Activated naive CD8-positive, alpha-beta T cell treated with anti-CD3 and anti-CD28 coated beads, Interleukin-2, amount 10 ng/mL, durations not matched to agents 7 days and 5 days (primary cell): ENCODE measurements at places on chromosomes 7 and 10.

DNA sequence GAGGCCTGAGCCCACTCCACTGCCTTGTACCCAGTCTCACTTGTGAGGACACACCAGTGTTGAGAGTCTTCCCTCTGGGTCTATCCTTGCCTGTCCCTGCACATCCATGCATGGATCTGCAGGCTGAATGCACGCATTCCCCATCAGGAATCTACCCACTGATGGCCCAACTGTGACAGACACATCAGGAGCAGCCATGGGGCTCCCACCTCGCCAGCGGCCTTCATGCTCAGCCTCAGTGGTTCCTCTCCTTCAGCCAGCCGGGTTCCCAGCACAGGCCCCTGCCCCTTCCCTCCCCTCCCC is 21.3 kb downstream of the ANTXRL start:
- H3K4me3 ChIP-seq: no peak overlapping the region
- no peaks in the 10 kb centered on the region for H3K4me1 ChIP-seq

DNA sequence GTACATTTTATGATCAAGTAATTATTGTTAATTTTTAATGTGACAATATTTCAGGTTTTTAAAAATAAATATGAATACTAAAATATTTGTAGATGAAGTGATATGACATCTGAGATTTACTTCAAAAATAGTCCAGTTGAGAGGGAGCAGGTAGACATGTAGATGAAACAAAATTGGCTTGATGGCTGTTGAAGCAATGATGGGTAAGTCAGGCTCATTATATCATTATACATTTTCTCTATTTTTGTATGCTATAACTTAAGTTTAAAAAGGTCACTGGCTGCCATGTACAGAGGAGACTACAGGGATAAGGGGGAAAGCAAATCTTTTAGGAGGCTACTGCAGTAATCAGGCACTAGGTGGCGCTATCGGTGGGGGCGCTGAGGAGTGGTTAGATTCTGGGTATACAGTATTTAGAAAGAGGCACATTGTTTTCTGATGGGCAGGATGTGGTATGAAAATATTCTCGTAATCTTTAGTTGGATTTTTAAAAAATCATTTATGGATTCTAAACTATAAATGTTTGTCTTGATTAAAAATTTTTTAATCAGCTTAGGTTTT is 189.8 kb upstream of the IMMP2L start:
- no peak overlapping the region for H3K4me3 ChIP-seq
- peaks cover 7% of the 10 kb centered on the region for H3K27me3 ChIP-seq
- H3K36me3 ChIP-seq: no peaks in the 10 kb centered on the region

DNA sequence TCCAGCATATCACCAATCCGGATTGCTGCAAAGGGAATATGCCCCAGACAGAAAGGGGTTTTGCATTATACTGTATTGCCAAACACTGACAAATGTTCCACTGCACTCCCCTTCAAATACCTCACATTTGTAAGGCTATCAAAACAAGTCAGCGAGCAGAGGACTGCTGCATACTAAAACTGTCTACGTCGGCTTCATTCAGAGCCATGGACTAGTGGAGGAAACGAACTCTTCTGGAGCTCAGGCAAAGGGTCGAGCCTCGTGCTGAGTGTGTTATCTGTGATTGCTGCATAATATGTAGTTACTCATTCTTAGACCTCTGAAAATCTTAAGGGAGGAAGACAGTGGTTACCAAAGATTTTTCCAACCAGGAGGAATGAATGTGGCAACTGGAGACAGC is 200.2 kb downstream of the DYNC1I1 start:
- no peak for DNase-seq
- H3K27ac ChIP-seq: no peak overlapping the region
- no peaks in the 10 kb centered on the region for H3K4me1 ChIP-seq
- H3K36me3 ChIP-seq: no peaks in the 10 kb centered on the region
- H3K27me3 ChIP-seq: peaks cover 2% of the 10 kb centered on the region
- no peak overlapping the region for H3K4me3 ChIP-seq

DNA sequence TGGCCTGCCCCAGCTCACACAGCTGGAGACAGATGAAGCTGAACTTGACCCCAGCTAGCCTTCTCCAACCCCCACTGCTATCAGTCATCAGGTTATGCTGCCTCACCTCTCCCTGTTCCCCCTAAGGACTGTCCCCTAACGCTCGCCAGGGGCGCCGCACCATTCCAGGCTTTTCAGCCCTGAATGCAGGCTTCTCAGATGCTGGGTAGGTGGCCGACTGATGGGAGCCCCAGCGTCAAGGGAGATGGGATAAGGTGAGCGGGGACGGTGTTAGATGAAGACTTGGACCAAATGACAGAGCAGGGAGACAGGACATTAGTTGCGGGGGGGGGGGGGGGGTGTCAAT is 15.8 kb upstream of the OPALIN start:
- H3K4me1 ChIP-seq: peaks cover 5% of the 10 kb centered on the region
- H3K36me3 ChIP-seq: no peaks in the 10 kb centered on the region
- DNase-seq: no peak
- peaks cover 5% of the 10 kb centered on the region for H3K27me3 ChIP-seq
- H3K4me3 ChIP-seq: peak overlapping the region; percentile 67

- no peaks in the 10 kb centered on the region for H3K36me3 ChIP-seq
- H3K4me1 ChIP-seq: peaks cover 5% of the 10 kb centered on the region
- H3K27me3 ChIP-seq: peaks cover 8% of the 10 kb centered on the region
- DNase-seq: no peak
Measured at GRCh38 chr7:151114151-151115090, 28.1 kb downstream of the AGAP3 start.

DNA sequence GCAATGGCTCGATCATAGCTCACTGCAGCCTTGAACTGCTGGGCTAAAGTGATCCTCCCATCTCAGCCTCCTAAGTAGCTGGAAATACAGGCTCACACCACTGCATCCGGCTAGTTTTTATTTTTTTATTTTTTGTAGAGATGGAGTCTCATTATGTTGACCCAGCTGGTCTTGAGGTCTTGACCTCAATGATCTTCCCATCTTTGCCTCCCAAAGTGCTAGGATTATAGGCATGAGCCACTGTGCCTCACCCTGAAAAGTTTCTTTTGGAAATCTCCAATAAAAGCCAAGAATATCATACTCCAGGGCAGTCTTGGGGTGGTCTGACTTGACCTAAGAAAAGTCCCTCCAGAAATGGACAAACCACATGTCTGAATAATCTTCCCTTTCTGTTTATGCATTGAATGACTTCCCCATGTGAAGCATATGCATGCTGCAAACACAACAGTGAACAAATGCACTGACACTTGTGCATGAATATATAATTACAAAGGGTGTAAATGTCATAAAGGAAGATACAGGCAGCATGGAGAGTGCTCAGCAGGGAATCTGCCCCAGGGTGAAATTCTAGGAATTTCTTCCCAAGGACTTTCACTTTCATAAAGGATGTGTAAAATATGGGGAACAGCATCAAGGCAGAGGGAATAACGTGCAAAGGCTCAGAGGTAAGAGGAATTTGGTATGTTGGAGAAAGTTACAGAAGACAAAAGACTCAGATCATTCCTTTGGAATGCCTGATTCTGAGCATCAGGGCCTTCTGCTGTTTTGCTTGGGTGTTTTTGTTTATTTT is 142.4 kb upstream of the LYZL1 start:
- H3K27me3 ChIP-seq: peaks cover 9% of the 10 kb centered on the region
- DNase-seq: no peak
- H3K27ac ChIP-seq: no peak overlapping the region
- H3K36me3 ChIP-seq: no peaks in the 10 kb centered on the region
- H3K4me3 ChIP-seq: no peak overlapping the region
- no peaks in the 10 kb centered on the region for H3K4me1 ChIP-seq

DNA sequence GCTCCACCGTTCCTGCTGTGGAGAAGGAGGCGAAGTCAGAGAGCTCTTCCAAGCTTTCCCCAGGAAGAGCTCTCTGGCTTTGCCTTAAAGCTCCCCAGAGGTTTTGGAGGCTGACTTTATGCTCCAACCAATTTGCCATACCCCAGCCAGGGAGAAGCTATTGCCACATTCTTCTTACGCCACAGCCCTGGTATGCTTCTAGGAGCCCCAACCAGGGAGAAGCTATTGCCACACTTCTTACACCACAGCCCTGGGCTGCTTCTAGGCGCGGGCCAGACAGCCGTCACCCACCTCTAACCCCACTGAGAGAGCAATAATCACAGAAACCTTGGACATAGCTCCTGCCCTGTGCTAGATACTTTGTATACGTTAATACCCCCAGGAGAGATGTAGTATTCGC is 951 bp downstream of the ELOVL3 start:
- no peaks in the 10 kb centered on the region for H3K36me3 ChIP-seq
- H3K4me1 ChIP-seq: peaks cover 18% of the 10 kb centered on the region
- DNase-seq: no peak
- H3K27me3 ChIP-seq: peaks cover 53% of the 10 kb centered on the region
- no peak overlapping the region for H3K27ac ChIP-seq
- peak overlapping the region; percentile 10 for H3K4me3 ChIP-seq

- H3K27ac ChIP-seq: no peak overlapping the region
- H3K36me3 ChIP-seq: no peaks in the 10 kb centered on the region
- H3K4me1 ChIP-seq: no peaks in the 10 kb centered on the region
- DNase-seq: no peak
Measured at GRCh38 chr10:9811601-9812000, 1206.1 kb upstream of the CELF2 start.

- no peak for DNase-seq
- H3K4me1 ChIP-seq: peaks cover 36% of the 10 kb centered on the region
- H3K4me3 ChIP-seq: no peak overlapping the region
- no peaks in the 10 kb centered on the region for H3K27me3 ChIP-seq
- H3K27ac ChIP-seq: peak overlapping the region; percentile 60
- H3K36me3 ChIP-seq: peaks cover 58% of the 10 kb centered on the region
Measured at GRCh38 chr10:88901984-88902789, 22.1 kb downstream of the STAMBPL1 start.

DNA sequence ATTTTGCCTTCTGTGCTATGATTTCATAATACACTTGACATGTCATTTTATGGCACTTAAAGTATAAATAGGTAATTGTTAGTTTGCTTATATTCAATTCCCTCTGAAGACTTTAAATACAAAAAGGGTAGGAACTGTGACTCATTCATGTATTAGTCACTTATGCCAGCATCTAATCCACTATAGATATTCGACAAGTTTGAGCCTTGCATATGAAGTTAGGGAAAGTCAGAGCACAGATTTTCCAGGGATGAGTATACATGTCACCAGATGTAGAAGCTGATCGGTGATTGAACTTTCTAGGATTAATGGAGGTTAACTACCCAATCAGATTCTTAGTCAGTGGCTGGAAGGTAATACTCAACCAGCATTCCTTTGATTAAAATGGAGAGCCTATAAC is 1321.5 kb downstream of the XPNPEP1 start:
- no peaks in the 10 kb centered on the region for H3K27me3 ChIP-seq
- H3K27ac ChIP-seq: no peak overlapping the region
- no peaks in the 10 kb centered on the region for H3K4me1 ChIP-seq
- H3K4me3 ChIP-seq: no peak overlapping the region
- no peaks in the 10 kb centered on the region for H3K36me3 ChIP-seq
- DNase-seq: no peak

- no peak overlapping the region for H3K27ac ChIP-seq
- H3K4me1 ChIP-seq: peaks cover 2% of the 10 kb centered on the region
- H3K36me3 ChIP-seq: no peaks in the 10 kb centered on the region
- no peaks in the 10 kb centered on the region for H3K27me3 ChIP-seq
Measured at GRCh38 chr10:68156373-68157185, 47.3 kb downstream of the MYPN start.

DNA sequence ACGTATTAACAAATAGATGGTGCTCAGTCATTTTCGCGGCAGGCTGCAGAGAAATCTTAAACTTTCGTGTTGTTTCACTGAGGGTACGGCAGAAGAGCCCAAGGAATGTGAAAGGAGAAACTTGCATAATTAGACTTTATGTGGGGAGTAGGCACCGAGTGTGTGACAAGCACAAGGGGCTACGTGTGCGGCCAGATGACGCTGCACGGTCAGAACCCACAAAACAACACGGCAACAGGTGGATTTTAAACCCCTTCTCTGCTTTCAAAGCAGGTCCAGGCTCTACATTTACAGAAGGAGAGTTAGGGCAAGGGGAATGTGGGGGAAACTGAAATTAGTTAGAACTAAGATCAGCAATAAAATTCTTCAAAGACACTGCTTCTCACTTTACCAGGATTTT is 392 bp upstream of the UCN3 start:
- no peaks in the 10 kb centered on the region for H3K36me3 ChIP-seq
- no peak overlapping the region for H3K4me3 ChIP-seq
- H3K4me1 ChIP-seq: no peaks in the 10 kb centered on the region
- no peak for DNase-seq
- H3K27me3 ChIP-seq: peaks cover 16% of the 10 kb centered on the region
- H3K27ac ChIP-seq: no peak overlapping the region

- peaks cover 10% of the 10 kb centered on the region for H3K36me3 ChIP-seq
- no peak for DNase-seq
- H3K4me3 ChIP-seq: no peak overlapping the region
- H3K4me1 ChIP-seq: no peaks in the 10 kb centered on the region
- H3K27ac ChIP-seq: no peak overlapping the region
Measured at GRCh38 chr7:10930551-10930950, 43.1 kb upstream of the PHF14 start.

- no peaks in the 10 kb centered on the region for H3K4me1 ChIP-seq
- H3K27me3 ChIP-seq: no peaks in the 10 kb centered on the region
- H3K4me3 ChIP-seq: no peak overlapping the region
- no peak overlapping the region for H3K27ac ChIP-seq
- no peaks in the 10 kb centered on the region for H3K36me3 ChIP-seq
Measured at GRCh38 chr7:147804032-147804431, 786.5 kb upstream of the C7orf33 start.

DNA sequence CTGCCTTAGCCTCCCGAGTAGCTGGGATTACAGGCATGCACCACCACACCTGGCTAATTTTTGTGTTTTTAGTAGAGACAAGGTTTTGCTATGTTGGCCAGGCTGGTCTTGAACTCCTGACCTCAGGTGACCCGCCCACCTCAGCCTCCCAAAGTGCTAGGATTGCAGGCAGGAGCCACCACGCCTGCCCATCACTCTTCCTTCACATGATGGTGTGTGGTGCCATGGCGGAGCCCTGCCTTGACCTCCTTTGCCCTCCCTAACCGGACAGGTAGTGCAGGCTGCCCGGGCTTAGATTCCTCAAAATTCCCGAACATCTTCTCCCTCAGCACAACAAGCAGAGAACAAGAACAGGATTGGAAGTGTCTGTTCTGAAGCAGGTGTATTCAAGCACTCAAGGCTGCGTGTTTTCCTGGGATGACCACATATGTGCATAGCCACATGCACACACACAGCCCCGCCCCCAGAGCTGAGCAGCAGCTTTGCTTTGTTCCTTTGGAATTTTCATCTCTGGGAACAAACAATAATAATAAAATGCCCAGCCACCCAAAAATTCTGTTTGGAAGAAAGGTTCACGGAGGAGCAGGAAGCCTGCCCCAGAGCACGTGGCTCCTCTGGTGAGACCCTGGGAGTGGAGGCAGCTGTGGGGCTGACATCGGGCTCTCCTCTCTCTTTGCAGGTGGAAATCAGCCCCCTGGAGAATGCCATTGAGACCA is 131.3 kb upstream of the NPS start:
- H3K36me3 ChIP-seq: no peaks in the 10 kb centered on the region
- no peaks in the 10 kb centered on the region for H3K27me3 ChIP-seq
- DNase-seq: no peak

DNA sequence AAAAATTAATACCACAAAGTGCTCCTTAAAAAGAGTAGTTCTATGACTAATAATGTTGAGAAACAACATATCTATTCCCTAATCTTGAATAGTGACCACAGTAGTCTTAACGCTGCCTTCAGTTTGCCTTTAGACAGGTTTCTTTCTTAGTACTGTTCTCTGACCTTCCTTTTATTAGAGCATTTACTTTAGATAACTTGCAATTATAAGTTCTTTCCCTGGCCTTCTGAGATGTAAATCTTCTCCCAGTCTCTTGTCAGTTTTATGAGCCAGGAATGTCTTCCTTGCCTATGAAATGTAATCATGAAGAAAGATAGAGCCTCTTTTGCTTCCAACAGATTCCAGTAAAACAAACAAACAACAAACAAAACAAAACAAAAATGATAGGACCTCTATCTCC is 1119.8 kb upstream of the LRRTM3 start:
- DNase-seq: no peak
- no peaks in the 10 kb centered on the region for H3K4me1 ChIP-seq
- H3K36me3 ChIP-seq: no peaks in the 10 kb centered on the region
